Stimulated activated CD8-positive, alpha-beta memory T cell treated with anti-CD3 and anti-CD28 coated beads, Interleukin-15, amount 100 ng/mL, for 24 hours (primary cell): ENCODE measurements at places on chromosomes 3 and 15.

GRCh38 chr15:89129123-89129815 lies 41.0 kb downstream of the ABHD2 start:
- DNase-seq: no peak

DNA sequence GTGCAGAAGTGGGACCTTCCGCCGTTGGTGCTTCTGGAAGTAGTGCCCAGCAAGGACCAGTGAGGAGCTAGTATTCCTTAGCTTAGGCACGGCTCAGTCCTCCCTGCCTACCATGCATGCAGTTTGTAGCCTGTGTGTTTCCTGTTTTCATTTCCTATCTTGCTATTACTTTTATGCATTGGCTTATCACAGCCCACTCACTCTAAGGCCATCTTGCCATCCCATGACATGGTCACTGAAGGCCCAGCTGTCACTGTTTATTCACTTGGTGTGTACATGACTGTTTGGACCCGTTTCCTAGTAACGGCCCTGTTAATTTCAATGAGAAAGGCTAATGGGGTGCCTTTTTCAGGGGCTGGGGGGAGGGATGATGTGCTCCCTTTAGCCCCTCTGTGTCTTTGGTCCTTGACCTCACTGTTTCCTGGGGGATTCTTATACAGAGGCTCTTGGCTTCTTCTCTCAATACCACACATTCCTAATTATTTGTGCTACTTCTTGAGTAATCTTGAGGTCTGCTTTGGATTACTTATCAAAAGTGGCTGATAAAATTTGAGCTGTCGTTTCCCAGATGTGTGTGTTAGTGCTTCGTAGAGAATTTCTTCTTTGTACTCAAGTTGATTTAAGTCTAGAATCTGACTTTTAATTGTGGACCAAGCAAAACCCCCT lies 24.5 kb upstream of the TRAK1 start:
- DNase-seq: no peak

DNA sequence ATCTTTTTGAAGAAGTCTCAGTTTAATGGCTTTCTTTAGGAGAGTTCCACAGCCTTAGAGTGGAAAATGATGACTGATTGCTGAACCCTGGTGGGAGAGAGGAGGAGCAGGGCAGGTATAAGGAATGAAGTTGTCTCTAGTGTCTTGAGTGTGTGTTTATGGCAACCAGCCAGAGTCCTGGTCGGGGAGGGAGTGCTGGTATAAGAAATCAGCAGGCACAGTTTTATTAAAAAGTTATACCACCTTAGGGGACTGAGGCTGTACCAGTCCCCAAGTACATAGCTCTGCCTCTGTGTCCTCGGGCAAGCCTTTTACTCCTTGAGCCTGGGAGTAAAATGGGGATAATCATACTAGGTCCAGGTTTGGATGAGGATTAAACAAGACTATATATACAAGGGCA lies 29.8 kb downstream of the SLC22A14 start:
- DNase-seq: no peak

DNA sequence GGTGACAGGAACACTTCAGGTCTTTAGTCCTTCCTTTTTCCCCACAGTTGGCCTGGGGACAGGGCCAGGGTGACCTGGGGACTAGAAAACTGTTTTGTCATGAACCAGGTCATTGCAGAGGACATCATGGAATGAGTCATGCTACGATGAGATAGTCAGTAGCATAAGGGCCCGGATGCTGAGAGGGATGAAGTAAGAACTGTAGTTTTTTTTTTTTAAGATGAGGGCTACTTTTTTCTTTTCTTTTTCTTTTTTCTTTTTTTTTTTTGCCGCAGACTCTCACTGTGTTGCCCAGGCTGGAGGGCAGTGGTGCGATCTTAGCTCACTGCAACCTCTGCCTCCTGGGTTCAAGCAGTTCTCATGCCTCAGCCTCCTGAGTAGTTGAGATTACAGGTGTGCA lies 8.0 kb downstream of the MAP2K5 start:
- DNase-seq: no peak

DNA sequence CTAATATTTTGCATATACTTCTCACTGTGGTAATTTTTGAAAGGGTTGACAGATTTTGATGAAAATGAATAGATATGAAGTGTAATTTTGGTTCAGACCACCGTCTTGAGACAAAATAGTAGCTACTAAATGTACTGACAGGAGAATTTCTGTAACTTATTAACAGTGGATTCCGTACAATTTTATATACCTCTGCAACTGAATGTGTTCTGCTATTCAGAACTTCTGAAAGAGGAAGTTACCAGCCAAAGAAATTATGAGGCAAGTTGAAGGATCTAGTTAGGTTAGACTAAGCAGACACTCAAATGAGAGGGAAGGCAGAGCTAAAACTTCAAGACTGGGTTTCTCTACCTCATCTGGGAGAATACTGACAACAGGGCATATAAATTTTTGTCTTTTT lies 29.4 kb downstream of the GAP43 start:
- DNase-seq: no peak

DNA sequence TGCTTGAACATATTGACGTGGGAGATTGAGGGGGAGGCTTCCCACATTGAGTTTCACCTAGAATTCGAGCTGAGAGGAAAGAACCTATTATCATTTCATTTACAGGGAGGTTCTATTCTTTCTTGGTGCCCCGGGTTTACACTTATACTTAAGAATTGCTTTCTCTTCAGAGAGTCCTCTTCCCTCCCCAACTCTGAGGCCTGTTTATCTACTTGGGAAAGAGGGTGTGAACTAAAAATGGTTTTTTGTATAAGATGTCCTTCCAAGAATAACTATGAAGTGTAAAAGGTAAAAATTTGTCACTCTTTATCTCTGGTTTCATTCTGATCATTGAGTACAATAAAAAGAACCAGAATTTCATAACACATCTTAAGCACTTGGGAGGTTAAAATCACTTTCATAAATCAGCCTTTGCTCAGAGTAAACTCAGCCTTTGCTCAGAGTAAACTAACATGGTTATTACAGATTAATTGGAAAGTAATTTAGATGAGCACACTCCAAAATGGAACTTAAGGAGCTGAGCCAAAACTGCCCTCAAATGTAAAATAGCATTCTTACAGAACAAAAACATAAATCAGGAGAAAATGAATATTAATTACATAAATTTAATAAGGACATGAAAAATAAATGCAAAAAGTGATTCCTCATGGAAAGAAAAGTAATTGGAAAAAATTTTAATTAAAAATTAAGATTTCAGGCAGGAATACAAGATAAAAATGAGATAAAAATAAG lies 75.2 kb downstream of the GADL1 start:
- no peak for DNase-seq

- no peak for DNase-seq
These were observed 60.0 kb upstream of the STT3B start for GRCh38 chr3:31472479-31473390.

- DNase-seq: no peak
These were observed 13.8 kb downstream of the LRRN1 start for GRCh38 chr3:3813013-3813412.

GRCh38 chr3:48451270-48451669 lies 4.7 kb downstream of the ATRIP start:
- DNase-seq: no peak

DNA sequence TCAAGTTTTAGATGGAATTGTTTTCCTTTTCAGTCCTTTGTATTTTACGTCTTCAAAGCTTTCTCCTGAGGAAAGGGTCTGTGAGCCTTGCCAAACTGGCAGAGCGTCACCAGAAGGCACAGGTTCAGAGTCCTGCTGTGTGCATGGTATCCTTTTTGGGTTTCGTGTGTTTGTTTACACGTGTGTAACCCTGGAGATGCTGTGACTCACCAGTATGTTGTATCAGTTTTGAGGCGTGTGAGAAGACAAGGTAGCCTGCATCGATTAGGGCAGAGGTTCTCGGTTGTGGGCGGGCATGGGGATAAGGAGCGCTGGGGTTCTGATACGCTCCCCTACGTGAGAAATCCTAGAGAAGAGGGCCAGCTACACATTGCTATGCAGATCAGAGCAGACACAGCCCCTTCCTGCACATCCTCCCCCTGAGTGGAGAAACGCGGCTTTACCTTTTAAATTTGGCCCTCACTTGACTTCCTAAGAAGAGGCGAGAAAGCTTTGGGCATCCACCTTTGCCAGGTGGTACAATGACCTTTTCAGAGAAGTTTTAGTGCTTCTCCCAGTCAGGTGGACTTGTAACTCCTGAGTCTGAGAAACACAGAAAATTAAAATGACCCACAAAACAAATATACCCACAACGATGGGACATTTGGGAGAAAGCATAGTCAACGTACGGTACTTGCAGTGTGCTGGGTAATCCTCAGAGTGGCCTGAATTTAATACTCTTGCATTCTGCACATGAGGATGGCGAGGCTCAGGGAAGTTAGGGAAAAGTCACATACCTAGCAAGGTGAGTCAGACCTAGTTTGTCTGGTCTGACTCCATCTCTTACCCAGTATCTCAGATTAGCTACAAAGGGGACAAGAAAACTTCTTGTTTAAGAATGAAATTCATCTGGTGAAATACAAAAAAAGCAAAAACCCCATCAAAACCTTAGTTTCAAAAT lies 38.1 kb downstream of the TRAK1 start:
- DNase-seq: no peak

DNA sequence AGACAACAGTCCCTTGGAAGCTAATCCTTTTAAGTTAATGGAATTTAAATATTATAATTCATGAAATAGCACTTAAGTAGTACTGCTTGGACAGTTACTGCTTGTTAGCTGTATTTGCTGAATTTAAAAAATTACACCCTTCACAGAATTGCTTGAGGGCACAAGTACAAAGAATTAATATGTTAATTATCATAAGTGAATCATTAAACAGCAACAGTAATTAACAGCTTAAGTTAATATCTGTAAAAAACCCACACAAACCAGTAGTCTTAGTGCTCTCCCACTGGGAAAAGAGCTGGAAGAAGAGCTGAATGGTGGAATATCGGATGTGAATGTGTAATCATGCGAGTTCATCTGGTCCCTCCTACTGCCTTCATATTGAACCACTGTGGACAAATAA lies 232.0 kb downstream of the CD47 start:
- DNase-seq: no peak

DNA sequence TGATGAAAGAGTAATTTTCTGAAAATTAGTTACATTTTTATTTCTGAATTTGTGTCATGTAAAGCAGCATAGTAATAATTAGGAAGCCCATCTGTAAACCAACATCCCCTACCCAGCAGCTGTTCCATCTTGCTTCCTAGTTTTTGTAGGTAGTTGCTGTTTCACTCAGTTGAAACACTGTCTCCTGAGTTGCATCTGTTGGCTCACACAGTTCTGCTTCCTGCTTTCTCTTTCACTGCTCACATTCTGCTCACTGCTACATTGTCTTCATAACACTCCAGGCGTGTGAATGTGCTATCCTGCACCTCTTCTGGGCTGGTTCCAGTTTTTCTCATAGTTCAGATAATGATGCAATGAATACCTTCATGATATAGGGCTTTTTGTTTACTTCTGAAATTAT lies 123.4 kb downstream of the EPHB1 start:
- DNase-seq: no peak

DNA sequence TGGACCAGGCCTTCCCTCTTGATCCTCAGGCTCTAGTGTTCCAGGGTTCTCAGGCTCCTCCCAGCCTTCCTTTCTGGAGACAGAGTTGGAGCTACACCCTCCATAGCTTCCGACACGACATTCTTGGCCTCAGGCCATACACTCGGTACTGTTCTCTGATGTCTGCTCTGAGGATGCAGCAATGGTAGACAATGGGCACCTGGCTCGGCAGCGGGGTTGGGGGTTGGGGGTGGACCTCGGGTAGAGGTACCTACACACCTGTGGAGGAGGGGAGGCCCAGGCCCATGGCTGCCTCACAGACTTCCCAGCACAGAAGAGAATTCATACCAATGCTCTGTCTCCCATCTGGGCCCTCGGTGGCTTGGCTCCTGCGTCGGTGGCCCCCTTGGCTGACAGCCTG lies 21.4 kb downstream of the CCDC13 start:
- DNase-seq: no peak

GRCh38 chr15:91075739-91076138 lies 24.3 kb upstream of the SV2B start:
- DNase-seq: no peak

- no peak for DNase-seq
These were observed 46.9 kb downstream of the RLBP1 start for GRCh38 chr15:89174476-89174875.

- no peak for DNase-seq
These were observed 20.8 kb upstream of the TNIK start for GRCh38 chr3:171481011-171481410.

DNA sequence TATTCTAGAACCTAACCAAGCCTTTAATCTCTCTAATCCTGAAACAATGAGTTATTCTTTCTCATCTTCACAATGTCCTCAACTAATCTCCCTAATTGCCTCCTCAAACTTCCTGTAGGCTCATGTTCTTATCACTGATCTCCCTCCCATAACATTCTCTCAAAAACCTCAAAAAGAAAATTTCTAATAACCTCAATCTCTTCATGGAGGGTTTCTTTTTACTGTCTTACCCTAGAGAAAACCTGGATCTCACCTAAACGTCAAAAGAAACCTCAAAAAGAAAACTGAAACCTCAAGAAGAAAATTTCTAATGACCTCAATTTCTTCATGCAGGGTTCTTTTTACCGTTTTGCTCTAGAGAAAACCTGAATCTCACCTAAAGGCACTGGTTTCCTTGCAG lies 150.2 kb downstream of the GSK3B start:
- no peak for DNase-seq

DNA sequence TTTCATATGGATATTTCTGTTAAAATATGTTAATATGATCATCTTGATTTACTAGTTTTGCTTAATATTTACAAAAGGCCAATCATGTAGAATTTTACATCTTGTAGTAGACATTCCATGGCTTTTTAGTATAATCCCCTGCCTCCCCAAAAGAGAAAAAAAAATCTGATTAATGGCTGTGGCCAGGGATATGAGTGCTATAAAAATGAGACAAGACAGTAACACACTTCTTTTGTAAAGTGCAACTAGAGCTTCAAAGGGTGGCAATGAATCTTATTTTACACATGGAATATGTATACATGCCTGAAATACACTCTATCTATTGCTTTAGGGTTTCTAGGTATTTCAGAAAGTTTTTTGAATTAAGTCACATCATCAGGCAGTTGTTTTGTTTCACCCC lies 112.2 kb upstream of the NANOGP8 start:
- no peak for DNase-seq

GRCh38 chr3:169591983-169592644 lies 71.4 kb downstream of the MECOM start:
- DNase-seq: no peak

DNA sequence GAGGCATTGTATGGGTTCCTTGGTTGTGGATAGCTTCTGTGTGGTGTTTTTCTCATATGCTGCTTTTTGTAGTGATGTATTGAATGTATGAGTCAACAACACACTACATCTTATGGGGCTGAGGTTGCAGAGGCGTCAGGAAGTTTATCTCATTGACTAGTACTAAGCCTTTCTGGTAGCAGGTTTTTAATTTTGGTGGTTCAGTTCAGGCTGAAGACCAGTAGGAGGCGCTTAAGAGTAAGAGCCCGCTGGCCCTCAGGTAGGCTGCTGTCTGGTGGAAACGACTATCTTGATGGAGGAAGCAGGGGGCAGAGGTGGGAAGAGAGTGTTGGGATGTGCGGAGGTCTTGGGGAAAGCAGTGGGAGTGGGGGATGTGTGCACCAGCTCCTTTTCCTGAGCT lies 62.4 kb downstream of the RTP4 start:
- DNase-seq: no peak

GRCh38 chr3:127637546-127637945 lies 8.6 kb downstream of the PODXL2 start:
- no peak for DNase-seq
